ENCODE measurements at places on chromosomes 5 and 9.

DNA sequence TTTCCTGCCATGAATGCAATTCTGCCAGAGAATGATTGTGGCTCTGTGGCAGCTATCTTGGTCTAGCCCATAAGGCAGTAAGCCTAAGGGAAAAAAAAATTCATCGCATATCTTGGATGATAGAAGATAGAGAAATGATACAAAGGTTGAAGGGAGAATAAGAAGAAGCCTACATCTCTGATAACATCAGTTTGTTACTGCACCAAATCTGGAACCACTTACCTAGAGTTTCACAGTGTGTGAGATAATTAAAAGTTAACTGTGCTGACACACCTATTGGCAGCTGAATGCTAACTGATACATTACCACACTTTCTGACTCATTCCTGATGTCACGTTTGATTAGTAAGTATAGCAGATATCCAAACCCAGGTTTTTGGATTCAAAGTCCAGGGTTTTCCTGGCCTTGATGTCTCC lies 91.6 kb upstream of the TAF11L2 start:
- DNase-seq, result peak; percentile 31

GRCh38 chr9:82254646-82255367 lies 266.2 kb downstream of the SPATA31D1 start:
- no peak for DNase-seq

DNA sequence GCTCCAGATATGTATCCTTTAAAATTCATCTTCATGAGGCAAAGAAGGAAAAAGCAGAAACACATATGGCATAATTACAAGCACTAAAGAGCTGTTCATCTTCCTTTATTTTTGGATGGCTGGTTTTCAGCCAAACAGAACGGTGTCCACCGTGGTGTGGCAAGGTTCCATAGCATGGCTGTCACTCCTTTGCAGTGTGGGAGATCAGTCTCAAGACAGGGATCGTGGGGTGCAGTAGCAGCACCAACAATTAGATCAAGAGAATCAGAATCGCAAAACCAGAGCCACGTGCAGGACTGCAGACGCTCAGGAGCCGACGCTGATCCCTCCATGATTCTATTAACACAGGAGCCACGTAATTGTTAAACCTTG lies 79.5 kb downstream of the SEMA4D start:
- no peak for DNase-seq

DNA sequence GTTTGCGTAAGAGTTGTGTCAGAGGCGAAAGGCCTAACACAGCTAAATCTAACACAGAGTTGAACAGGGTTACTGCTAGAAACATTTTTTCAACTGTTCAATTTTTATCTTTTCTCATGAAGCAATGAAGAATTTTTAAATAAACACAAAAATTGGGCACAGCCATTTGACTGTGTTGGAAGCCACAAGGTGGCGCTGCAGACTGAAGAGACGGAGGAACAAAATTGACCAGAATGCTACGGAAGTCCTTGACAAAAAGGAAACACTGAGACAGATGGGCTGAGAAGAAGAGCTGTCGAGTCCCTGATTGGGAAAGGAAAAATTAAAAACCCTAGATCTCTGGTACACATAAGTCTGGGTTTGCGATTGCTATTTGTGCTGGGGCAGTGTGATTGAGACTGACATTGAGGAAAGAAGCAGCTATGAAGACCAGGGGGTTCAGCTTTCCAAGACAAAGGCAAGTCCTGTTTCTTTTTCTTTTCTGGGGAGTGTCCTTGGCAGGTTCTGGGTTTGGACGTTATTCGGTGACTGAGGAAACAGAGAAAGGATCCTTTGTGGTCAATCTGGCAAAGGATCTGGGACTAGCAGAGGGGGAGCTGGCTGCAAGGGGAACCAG lies at the start of gene PCDHB9:
PCDHB9 (plus strand) TSS at position 265 of the 616 bp plus-strand sequence; CDS start at position 423, 158 bp downstream.
- no peak for DNase-seq

DNA sequence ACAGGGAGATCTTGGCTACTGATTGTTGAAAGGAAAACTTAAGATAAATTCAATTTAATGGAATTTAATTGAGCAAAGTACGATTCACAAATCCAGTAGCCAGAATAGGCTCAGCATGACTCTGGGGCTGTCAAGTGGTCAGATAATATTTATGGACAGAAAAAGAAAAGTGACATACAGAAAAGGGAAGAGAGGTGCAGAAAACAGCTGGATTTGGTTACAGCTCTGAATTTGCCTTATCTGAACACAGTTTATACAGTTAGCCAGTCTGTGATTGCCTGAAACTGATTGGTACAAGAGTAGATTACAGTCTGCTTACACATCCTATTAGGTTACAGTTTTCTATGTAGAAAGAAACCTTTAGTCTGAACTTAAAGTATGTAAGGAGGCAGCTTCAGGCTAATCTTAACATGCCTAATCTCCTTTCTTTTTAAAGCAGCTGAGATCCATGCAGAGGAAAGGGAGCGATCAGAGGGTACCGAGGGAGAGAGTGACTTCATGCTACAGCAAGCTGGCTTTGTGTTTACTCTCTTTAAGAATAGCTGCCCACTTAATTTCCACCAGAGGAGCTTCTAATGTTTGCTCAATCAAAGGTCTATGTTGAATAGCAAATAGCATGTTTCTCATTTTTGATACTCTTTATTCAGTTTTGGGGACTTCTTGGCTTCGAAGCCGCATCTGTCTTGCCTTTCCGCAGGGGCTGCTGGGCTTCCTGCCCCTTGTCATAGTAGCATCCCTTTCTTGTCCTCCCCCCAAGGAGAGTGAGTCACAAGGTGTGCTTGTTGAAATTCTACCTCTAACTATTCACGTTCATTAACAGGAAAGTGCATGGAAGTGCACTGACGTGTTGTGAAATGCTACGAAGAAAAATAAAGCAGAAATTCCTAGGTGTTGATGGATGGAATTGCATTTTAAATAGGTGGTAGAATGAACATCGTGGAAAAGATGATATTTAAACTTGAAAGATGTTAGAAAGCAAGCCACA lies 761.2 kb downstream of the TAF11L14 start:
- DNase-seq, result no peak

- no peak for DNase-seq
Measured at GRCh38 chr5:77662635-77663034, 24.1 kb upstream of the OTP start.

DNA sequence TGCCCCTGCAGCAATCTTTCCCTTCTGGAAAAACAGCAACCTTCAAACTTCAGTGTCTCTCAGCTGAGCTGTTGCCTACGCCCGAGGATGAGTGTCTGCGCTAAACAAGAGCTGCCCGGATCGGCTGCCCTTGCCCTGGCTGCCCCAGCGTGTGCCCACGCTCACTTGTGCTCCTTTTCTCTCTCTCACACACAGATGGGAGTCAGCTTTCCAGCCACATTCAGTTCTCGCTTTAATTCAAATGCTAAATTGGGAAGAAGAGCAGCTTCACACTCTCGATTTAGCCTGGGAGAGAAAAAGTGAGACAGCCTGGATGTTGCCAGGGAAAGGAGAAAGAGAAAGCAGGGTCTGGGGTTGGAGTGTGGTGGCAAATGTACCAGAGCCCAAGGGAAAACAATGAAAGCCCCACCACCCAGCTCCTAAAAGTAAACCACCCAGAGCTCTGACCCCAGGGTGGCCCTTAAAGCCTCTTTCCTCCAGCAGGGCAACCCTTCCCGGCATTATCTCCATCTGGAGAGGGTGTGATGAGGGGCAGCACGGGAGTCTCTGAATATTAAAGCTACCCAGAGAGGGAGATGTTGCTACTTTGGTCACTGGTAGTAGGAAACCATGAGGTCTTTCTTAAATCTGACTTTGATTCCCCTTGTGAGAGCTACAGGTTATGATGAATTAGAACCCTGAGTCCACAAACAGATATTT lies 9.9 kb upstream of the EGR1 start:
- DNase-seq, result no peak

- no peak for DNase-seq
Measured at GRCh38 chr5:107772418-107773310, 101.9 kb upstream of the EFNA5 start.

- no peak for DNase-seq
Measured at GRCh38 chr5:129830288-129830687, 74.0 kb upstream of the CHSY3 start.

DNA sequence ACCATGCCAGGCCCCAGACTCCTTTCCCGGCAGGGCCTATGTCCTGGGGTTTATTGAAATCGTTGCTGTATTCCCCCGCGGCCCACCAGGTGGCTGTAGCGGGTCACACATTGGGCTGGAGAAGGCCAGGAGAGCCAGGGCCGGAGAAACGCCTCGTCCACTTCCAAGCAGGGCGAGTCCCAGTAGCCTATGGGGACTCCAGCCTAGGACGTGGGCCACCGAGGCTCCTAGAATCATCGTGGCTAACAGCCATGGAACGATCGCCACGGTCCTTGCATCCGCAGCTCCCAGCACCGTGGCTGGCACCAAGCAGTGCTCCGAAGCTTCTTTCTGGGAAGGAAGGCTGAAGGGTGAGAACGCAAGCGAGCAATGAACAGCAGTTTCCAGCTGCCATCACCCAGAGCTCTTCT lies 87.7 kb downstream of the ENTREP1 start:
- DNase-seq, result peak; percentile 34

GRCh38 chr9:94135222-94135621 lies 51.0 kb downstream of the PTPDC1 start:
- DNase-seq, result peak; percentile 77

- no peak for DNase-seq
Measured at GRCh38 chr5:38807570-38808483, 38.0 kb upstream of the OSMR start.

- no peak for DNase-seq
Measured at GRCh38 chr5:100904259-100904861, 1.3 kb upstream of the ST8SIA4 start.
